ENCODE measurements at places on chromosomes 7 and 10.

GRCh38 chr10:132515811-132516726 is 21.5 kb upstream of the INPP5A start:
- no peak for DNase-seq

DNA sequence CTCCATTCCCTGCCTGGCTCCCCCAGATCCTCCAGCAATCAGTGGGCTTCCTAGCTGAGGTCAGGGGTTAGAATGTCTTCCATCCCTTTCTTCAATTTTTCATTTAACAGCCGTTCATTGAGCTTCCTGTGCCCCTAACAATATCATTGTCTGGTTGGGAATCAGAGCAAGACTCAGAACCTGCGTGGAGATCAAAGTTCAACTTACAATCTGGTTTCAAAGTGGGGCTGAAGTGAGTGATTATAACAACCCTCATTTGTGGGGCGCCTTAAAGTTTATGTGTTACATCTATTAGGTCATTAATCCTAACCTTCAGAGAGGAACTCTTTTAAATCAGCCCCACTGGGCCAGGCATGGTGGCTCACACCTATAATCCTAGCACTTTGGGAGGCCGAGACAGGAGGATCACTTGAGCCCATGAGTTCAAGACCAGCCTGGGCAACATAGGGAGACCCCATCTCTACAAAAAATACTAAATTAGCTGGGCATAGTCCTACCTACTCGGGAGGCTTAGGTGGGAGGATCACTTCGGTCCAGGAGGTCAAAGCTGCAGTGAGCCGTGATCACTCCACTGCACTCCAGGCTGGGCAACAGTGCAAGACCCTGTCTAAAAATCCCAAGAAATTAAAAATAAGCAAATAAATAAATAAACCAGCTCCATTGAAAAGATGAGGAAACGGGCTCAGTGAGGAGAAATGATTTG is 45.4 kb upstream of the SLF2 start:
- DNase-seq, result no peak

DNA sequence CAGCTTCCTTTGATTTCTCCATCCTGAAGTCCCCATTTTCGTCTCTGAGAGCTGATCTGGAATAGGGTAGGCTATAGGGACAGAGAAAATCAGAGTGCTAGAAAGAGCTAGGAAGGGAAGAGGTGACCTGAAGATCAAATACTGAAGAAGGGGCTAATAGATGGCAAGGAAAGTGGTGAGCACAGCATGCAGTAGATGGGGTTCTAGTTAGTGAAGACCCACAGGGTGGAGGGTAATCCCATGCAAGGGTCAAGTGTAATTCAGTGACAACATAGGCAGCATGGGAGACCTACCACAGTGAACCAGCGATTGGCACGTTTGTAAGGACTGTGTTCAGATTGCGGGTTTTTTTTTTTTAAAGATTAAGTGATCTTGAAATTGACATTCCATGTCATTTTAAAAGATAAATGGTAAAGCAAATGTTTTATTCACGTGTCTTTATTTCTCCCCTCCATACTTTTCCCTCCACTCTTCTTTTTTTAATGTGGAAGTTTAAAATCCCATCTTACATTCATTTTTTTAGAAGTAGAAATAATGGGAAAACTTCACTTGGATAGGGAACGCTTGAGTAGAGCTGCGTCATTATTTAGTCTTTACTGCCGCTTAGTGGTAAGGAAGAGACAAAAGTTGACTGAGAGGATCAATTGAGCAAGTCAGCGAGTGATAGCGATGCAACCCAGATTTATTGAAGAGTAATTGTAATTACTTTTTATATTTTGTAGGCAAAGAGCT is 21.0 kb upstream of the ABI1 start:
- DNase-seq, result no peak

- no peak for DNase-seq
These were observed 136.1 kb downstream of the CREB5 start for GRCh38 chr7:28548416-28548815.

DNA sequence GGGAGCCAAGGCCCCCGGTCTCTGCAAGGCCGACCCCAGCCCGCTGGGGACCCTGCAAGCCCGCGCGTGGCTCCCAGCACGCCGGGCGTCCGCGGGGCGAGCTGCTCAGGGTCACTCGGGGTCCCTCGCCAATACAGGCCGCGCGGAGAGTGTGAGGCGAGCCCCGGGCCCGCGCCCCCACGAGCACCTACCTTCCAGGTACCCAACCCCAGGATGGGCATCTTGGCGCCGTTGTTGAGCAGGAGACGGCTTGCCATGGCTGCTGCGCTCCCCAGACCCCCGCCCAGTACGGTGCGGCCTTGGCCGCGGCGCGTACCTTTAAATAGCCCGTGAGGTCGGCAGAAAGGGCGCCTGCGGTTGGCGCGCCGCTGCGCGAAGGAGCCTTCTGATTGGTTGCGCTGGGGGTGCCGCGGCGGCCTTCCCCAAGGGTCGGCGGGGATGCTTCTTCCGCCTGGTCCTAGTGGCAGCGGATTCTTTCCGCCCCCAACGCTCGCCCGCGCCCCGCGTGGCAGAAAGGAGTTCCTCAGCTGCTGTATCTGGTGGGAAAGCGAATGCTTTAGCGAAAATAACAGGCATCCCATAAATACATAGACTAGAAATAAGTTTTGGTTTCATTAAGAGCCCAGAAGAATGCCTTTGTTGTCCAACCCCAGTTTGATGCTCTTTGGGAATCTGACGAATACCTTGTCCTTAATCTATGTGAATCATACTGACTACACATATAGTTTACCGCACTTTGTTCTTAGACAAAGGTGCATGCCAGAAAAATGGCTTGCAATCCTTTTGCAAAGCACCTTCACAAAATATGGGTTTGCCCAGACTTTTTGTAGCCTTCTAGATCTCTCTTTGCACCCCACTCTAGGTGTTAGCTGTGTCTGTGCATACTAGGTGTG is at the start of gene AKR1B1:
Gene AKR1B1, minus strand, starts transcription at position 295 of the 893 bp plus-strand sequence. Its CDS starts 38 bp downstream, at position 257.
- DNase-seq, result peak; percentile 89

- DNase-seq, result no peak
These were observed 813.2 kb upstream of the AUTS2 start for GRCh38 chr7:68785036-68785435.

DNA sequence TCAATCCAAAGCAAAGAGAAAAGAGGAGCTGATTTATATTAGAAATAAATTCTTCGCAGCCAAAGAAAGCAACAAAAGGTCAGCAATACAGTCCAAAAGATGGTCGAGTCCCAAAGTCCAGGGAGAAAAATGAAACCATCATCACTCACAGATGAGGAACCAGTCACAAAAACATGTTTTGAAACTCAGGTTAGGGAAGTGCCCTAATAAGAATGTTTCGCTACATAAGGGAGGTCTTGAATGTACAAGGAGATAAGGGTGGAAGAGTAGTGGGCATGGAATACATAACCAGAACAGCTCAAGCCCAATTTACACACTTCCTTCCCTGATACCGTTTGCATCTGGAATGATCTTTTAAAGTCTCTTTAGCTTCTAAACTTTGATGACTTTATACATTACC is 53.6 kb downstream of the VPS41 start:
- DNase-seq, result no peak

DNA sequence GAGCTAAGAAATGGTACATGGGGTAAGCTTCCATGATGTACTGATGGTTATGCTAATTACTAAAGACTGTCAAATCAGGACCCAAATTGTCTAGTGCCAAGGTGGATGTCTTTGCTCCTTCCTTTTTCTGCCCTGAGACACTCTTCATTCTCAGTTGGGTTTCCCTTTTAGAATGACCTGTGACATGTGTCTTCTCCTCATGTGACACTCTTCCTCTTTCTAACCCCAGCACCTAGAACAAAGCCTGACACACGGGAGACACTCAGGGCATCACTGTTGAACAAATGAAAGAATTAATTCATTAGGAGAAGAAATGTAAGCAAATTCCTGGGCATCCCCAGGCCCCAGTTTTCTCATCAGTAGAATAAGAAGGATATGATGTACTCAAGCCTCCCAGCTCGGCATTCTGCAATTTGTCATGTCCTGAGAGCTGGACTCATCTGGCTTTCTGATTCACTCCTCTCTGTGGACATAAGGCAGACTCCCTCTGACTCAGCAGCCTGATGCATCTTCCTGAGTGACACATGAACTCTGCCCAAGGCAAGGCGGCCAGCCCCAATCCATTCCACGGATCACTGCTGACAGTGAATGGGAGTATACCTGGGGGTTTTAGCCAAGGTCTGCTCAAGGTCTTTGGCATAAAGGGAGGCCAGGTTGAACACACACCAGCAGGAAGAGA is 473.8 kb downstream of the KCNMA1 start:
- peak; percentile 31 for DNase-seq

DNA sequence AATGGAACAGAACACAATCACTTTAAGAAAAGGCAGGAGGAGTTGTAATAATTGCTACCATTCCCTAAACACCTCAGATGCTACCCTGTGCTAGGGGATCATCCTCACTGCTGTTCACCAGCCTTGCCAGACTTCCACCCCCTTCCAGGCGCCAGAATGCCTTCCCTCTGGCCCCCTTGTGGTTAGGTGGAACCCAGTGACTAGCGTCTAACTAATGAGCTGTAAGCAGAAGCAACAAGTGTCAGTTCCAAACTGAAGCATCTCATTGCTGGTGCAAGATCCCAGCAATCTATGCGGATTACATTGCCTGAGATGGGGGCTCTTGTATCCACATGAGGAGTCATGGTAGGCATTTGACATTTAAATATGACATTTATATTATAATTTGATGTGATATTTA is 86.6 kb downstream of the FRMD4A start:
- DNase-seq, result no peak

- no peak for DNase-seq
These were observed 65.5 kb upstream of the SH2B2 start for GRCh38 chr7:102220960-102221800.

DNA sequence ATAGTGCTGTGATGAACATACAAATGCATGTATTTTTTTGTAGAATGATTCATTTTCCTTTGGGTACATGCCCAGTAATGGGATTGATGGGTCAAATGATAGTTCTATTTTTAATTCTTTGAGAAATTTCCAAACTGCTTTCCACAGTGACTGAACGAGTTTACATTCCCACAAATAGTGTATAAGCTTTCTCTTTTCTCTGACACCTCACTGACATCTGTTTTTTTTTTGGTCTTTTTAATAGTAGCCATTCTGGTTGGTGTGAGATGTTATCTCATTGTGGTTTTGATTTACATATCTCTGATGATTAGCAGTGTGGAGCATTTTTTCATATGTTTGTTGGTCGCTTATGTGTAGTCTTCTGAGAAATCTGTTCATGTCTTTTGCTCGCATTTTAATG is 195.0 kb upstream of the AGK start:
- DNase-seq, result no peak

DNA sequence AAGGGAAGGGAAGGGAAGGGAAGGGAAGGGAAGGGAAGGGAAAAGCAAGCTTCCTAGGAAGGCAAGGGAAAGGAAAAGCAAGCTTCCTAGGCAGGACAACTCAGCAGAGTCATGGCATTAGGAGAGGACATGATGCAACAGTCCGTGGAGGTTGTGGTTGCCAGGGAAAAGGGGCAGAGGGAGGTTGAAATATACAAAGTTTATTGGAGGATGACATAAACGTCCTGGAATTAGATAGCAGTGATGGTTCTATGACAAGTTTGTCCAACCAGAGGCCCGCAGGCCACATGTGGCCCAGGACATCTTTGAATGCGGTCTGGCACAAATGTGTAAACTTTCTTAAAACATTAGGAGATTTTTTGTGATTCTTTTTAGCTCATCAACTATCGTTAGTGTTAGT is 59.8 kb upstream of the OPN4 start:
- DNase-seq, result no peak

DNA sequence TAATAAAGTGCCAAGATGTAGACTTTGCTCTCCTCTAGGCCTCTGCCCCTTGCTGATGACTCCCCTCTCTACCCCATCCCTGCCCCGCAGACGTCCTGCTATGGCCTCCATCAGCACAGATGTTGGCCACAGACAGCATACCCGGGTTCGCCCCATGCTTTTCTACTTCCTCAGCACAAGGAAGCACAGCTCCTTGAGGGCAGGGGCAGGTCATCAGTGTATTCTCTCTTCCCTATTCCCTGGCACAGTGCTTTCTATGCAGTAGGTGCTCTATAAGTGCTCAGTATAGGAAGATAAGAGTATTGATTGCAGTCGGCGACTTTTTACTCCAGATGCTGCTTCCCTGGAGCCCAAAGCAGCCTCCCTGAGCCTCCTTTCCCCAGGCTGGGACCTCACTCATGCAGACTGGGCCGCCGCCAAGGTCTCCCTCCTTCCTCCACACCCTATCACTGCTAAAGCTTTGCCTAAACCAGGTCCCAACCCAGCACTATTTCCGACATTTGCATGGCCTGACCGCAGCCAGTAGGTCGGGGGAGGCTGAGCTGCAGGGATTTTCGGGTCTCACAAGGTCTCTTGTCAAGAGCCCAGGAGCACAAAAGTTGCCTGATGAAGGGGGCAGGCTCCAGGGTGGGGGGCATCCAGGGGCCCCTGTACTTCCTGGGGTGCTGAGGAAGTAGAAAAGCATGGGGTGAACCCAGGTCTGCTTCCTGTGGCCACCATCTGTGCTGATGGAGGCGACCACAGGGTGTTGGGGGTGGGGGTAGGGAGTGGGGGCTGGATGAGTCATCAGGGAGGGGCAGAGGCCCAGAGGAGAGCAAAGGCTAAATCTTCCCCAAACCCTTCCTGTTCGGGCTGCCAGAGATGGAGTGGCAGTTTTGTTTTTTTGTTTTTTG is 8.0 kb downstream of the CALHM3 start:
- DNase-seq, result no peak
